Bronchus fibroblast of lung (primary cell): ENCODE measurements at places on chromosomes 5 and 9. TPM values are rescaled to one million over a fixed set of nuclear protein-coding genes. Genes with fewer than 3 reads are reported as not detected.

The CA9 gene
- total RNA-seq, result 0.74 and 0.84 TPM in 2 replicates

The MTMR12 gene
- 11.3 and 12.1 TPM in 2 replicates for total RNA-seq

The SLC6A18 gene
- not detected in 2 replicates for total RNA-seq

The BARHL1 gene
- not detected in 2 replicates for total RNA-seq

The FAM81B gene
- total RNA-seq, result not detected in 2 replicates

The TAF1L gene
- total RNA-seq, result not detected in 2 replicates

The CCL27 gene
- total RNA-seq, result not detected in 2 replicates

The COX7C gene
- total RNA-seq, result 324 and 334 TPM in 2 replicates

The ANKRD31 gene
- total RNA-seq, result under 0.01 TPM in 2 replicates

The HSPB3 gene
- not detected in 2 replicates for total RNA-seq

The PRRX2 gene
- 14.3 and 14.9 TPM in 2 replicates for total RNA-seq

The C5orf58 gene
- total RNA-seq, result not detected in 2 replicates

The ORM2 gene
- total RNA-seq, result not detected in 2 replicates

The CCNJL gene
- 0.34 and 1.0 TPM in 2 replicates for total RNA-seq

The IL31RA gene
- 3.1 and 3.2 TPM in 2 replicates for total RNA-seq

The IL3 gene
- total RNA-seq, result not detected in 2 replicates

The SNCB gene
- 0.34 TPM in 1 of 2 replicates, not detected in the other for total RNA-seq
